ENCODE measurements at places on chromosomes 16 and 17.

DNA sequence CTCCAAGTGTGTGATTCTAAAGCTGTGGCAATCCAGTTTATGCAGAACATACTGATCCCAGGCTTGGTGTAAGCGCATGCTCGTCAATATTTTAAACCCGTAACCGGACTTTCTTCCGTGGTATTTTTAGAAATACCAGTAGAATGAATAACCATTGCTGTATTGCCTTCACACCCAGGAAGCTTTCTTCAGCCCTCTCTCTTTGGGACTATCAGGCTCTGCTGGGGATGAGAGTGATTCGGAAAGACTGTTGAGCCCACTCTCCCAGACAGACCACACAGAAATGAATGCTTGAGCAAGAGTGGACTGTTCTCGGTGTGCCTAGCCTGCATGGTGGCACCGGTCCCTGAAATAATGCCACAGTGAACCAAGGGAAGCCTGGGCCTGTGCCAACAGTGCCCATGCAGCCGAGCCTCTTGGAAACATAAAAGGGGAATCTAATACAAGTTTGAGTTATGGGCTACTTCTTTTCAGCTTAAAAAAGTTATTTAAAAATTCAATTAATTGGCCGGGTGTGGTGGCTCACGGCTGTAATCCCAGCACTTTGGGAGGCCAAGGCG, 89.9 kb upstream of the ELAC2 start:
- DNase-seq, result no peak

DNA sequence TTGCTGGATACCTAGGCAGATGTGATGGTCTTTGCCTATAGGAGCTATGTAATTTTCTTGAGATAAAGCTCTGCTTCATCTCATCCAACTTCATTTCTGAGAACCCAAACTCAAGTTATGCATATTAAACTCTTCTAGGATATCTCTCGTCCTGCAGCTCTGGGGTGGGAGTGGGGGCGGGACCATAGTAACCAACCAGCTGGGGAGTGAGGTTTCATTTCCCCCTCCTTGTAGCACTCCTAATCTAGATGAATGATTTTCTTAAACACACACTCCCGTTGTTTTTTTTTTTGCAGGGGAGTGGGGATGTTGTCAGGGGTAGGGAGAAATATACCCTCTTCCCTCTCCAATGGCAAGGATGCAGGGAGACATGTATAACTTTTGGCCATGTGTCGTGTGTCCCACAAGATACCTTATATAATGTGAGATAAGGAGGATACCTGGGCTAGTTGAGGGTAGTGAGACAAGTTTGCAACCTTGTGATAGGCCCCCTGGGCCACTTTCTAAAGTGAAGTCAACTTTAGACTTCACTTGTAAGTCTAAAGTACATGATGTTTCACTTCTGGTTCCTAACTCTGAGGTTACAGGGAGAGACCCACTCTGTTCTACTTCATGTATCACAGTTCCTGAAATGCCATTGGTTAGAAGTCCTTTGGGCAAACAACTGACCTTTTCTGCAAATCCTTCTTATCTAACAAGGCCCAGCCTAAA, 10.5 kb upstream of the HEATR6 start:
- no peak for DNase-seq

GRCh38 chr17:57900991-57901743, 51.3 kb upstream of the MRPS23 start:
- DNase-seq, result no peak

DNA sequence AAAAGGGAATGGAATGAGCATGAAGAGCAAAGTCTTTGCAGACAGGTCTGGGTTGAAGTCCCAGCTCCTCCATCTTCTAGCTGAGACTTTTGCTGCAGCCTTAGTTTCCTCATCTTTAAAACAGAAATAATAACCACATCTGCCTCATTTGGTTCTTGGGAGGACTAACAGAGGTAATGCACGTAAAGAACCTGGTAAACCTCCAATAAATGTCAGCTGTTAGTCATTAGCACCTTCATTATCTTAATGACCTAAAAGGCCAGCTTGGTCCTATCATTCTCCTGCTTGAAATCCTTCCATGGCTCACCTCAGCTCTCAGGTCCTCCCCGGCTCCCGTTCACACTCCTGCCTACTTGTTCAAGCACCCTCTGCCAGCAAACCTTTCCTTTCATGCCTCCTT, 51.8 kb downstream of the SKAP1 start:
- DNase-seq, result no peak
